ENCODE measurements at places on chromosomes 1 and 21. TPM values are rescaled to one million over a fixed set of nuclear protein-coding genes. Genes with fewer than 3 reads are reported as not detected.

DNA sequence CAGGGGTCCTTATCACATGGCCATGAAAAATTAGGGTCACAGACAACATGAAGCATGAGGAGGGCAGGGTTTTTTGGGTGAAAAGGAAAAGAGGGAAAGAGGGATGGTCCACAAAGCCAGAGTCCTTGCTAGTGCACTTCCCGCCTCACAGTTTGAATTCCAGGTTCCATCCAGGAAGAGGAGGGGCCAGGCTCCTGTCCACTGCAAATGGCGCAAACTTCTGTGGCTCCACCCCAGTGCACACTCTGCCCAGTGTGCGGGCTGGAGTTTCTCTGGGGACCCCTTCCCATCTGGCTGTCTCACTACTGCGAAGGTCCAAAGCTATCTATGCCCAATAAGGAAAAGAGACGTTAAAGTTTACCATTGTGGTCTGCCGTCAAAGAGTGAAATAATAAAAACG is 17.8 kb downstream of the AIM2 start:
- DNase-seq, result no peak

GRCh38 chr1:192488058-192488457 is 87.5 kb upstream of the RGS1 start:
- DNase-seq, result no peak

DNA sequence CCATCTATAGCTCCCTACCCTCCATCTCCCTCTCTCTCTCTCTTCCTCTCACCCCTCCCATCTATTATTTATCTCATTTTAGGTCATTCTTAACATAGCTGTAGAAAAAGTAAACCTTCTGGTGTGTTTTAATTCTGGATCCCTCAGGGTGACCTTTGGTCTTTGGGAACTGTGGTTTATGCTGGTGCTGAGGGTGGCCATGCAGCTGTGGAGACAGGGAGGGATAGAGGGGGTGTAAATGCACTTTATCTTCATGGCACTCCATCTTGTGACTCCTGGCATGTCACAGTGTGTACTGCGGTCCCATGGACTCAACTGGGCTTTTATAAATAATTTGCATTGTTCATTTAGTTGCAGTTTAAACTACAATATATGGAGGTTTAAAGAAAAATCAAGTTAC is 50.2 kb upstream of the RUNX1 start:
- DNase-seq, result no peak

DNA sequence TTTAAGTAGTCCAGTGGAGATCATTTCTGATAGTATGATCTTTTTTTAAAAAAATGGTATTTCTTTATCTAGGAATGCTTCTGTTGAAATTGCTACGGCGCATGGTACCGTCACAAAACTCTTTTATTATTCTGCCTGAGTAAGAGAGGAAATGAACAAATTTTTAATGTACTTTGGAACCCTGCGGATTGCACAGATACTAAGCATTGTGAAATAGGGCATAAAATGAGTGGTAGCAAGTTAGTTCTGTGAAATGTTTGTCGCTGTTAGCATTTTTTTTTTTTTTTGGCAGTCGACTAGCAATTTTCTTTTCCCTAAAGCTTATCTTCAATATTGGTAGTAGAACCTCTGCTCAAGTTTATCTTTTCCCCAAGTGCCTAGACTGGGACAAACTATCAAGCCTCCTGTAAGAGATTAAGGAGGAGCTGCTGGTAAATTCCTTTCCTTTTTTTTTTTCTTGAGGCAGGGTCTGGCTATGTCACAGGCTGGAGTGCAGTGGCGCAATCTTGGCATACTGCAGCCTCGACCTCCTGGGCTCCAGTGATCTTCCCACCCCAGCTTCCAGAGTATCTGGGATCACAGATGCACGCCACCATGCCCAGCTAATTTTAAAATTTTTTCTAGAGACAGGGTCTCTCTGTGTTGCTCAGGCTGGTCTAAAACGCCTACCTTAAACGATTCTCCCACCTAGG is 2.2 kb downstream of the ITSN1 start:
- peak; percentile 89 for DNase-seq

DNA sequence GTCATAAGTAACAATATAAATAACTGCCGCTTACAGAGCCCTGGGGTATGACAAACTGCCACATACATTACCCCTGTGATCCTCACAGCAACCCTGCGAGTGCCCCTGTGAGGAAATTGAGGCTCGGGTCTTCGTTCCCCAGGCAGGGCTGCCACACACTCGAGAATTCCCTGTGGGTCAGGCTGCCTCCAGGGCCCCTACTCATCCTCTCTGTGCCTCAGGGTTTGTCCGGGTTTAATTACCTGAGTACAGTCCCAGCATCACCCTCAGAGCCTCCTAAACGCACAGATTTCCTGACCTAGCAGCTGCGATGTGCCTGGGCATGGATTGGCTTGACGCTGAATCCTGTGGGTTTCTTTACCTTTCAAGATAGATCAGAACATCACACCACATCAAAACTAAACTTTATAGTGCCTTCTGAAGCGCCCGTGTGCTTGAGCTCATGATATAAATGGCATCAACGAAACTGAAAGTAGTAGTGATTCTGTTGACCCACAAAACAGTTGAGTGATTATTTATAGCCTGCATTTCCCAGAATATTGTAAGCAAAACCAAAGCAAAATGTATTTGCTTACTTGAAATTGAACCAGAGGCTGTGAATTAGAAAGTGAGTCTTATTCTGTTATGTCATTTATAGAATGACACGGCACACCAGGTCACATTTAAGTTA is 14.0 kb downstream of the SLC37A1 start:
- no peak for DNase-seq

PHC2 gene
- 30.3 TPM for total RNA-seq

ETV3L gene
- total RNA-seq, result not detected

KRTAP12-2 gene
- not detected for total RNA-seq

LORICRIN gene
- not detected for total RNA-seq

TNFSF4 gene
- total RNA-seq, result 0.49 TPM

All from fibroblast of the aortic adventitia (primary cell).